ENCODE measurements at places on chromosomes 2 and 18.

- DNase-seq, result no peak
Observed at GRCh38 chr2:58407487-58407886, 166.4 kb upstream of the FANCL start.

GRCh38 chr2:138327967-138328366 lies 173.6 kb upstream of the SPOPL start:
- DNase-seq, result no peak

DNA sequence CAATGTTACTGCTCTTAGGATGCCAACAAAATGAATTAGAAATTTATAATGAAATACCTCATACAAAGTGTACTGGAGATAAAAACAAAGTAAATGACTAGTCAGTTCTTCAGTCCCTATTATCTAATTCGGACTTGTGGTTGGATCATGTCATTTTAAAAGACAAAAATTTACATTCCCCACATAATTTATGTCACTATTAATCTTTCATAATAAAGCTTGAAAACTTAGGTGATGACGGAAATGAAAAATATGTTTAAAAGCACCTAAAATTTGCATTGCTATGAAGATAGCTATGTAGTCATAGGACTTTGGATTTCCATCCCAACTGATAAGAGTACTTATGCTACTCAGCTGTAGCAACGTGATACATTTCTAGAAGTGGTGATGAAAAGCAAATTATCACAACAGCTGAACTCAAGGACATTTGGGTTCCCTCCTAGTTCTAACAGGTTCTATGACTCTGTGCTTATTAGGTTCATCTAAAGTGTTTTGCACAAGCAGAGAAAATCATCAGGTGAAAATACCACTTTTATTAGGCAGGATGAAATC lies 58.4 kb downstream of the LRPPRC start:
- DNase-seq, result no peak

- DNase-seq, result no peak
Observed at GRCh38 chr2:210366675-210367080, 51.7 kb upstream of the MYL1 start.

GRCh38 chr2:154638783-154639182 lies 59.7 kb upstream of the KCNJ3 start:
- no peak for DNase-seq

DNA sequence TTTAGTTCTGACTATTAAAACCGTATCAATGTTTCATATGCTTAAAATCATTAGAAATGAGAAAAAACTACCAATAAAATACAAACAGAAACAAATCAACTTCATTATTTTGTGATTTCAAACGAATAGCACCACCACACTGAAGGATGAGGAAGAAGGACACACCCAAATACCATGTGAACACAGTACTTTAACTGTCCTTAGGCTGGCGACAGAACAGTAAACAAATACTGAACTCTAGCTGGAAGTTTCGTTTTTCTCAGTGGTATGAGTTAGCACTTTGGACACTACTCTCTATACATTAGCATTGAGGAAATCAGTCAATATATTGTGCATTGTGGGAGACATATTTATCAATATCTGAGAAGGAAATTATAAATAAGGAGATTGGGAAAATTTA lies 202.4 kb upstream of the AGAP1 start:
- no peak for DNase-seq

GRCh38 chr2:121031568-121032340 lies 253.2 kb downstream of the TFCP2L1 start:
- no peak for DNase-seq

GRCh38 chr18:54742659-54743604 lies 85.3 kb upstream of the RAB27B start:
- peak; percentile 37 for DNase-seq

DNA sequence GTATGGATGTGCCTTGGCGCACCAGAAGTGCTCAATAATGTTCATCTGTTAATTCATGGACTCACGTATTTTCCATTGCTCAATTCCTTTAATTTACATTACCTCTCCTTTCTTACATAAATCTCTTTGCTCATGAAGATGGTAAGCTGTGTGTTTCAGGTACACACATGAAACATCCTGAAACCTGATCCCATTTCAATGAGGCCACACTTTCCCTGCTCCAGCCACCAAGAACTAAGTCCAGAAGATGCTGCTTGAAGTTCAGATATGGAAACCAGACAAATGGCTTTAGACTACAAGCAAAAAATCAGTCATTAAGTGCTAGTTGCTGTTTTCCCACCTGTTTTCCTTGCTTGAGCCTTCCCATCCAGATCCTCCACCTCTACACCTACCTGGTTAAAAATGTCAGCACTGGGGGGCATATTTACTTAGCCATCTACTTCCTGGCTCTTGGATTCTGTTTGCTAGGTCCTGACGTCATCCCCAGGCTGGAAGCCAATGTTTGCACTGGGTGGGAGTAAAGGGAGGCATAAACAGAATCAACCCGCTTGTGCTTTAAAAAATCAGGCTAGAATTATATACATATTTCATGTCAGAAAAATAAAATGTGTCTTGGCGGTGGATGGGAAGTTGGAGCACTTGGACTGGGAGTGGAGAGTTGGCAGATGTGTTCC lies 309.7 kb downstream of the OSR1 start:
- DNase-seq, result no peak
